ENCODE measurements at places on chromosomes 6 and 20.

GRCh38 chr6:108741331-108741989, 106.8 kb upstream of the ARMC2 start:
- DNase-seq = no peak

GRCh38 chr20:20802328-20802727, 89.9 kb upstream of the RALGAPA2 start:
- DNase-seq = no peak

DNA sequence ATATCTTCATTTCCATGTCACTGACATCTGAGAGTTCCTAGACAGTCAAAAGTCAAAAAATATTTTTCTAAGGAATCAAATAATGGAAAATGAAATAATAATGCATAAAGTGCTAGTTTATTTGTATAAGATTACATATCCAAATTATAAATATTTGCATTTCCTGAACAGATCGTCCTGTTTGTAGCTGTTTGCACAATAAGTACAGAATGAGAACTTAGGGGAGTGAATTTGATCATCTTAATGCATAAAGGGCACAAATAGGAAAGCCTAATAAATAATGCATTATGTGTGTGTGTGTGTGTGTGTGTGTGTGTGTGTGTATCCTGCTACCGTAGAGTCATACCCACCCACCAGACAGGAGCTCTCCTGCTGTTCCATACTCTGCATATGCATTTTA, 521.0 kb upstream of the EPHA7 start:
- DNase-seq = no peak

GRCh38 chr6:161356167-161356854, 82.5 kb upstream of the AGPAT4 start:
- no peak for DNase-seq

GRCh38 chr6:53796791-53797190, 2.0 kb downstream of the LRRC1 start:
- DNase-seq = no peak

- no peak for DNase-seq
Measured at GRCh38 chr6:22827760-22828159, 258.4 kb downstream of the HDGFL1 start.

- DNase-seq = no peak
Measured at GRCh38 chr6:125190667-125191066, 37.1 kb downstream of the TPD52L1 start.

- DNase-seq = no peak
Measured at GRCh38 chr20:35196313-35196712, 24.4 kb downstream of the PROCR start.

GRCh38 chr6:34506718-34507117, 40.8 kb downstream of the PACSIN1 start:
- DNase-seq = no peak

Data from nucleus accumbens (tissue), 56 donors.